ENCODE measurements at places on chromosomes 13 and 19.

DNA sequence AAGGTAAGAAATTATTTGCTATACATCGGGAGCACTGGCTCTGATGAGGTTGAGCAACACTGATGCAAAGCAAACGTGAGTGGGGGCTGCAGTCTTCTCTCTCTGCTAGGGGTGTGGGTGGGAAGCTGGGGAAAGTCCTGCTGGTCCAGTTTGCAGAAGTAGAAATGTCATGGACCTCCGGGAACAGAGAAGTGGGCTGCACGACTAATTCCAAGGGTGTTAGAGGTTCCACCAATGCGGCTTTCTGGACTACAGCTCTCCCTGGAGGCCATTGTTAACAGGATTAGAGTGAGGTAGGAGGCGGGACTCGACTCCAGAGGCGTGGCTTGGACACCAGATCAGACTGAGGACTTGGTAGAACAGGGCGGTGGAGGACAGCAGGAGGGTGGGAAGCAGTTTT, 5.7 kb upstream of the FBXO27 start:
- no peak for DNase-seq

- no peak for DNase-seq
Observed at GRCh38 chr13:67267136-67267535, 37.0 kb upstream of the PCDH9 start.

DNA sequence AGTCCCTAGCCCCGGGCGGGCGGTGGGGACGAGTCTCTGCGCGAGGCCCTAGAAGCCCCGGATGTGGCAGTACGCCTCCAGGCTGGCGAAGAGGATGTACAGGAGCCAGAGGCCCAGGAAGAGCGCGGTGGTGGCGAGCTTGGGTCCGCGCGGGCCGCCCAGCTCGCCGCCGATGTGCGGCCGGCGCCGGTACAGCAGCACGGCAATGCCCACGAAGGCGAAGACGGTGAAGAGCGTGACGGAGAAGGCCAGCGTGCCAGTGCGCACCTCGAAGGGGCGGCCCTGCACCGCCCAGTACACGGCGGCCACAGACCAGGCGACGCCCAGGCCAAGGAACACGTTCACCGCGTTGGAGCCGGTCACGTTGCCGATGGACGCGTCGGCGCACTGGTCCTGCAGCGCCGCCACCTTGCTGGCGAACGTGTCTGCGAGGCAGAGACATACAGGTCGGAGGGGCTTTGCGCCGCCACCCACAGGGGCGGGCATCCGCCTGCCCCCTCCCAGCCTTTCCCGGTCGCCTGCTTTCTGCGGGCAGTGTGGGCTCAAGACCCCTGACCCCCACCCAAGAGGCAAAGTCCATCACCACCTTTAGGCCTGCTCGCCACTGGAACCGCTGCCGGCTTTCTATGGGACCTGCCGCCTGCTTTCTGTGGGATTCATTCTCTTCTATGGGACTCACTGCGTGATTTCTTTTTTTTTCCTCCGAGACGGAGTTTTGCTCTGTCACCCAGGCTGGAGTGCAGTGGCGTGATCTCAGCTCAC, 10.9 kb upstream of the MEIS3 start:
- DNase-seq = peak; percentile 21

DNA sequence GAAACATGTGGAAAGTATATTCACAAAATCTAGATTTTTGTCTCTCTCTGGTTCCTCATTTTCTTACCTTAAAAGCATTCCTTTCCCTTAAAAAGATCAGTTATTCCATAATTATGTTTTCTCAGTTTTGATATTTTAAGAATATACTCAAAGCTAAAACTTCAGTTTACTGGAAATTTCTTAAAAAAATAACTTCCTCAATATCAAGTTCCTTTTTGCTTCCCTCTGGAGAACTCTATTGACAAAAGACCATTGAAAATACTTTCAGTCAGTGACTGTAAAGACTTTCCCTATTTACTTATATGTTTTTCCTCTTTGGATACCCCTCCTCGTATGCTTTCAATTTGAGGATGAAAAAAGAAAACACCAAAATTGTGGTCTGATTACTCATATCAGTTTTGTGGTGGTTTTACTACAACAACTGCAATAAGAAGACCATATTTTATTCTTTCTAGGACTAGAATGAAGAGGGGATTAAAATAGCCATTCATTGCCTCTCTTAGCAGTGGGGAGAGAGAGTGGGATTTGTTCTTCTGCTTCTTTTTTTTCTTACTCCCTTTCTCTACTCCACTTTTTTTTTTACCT, 113.2 kb downstream of the ESD start:
- peak; percentile 16 for DNase-seq

DNA sequence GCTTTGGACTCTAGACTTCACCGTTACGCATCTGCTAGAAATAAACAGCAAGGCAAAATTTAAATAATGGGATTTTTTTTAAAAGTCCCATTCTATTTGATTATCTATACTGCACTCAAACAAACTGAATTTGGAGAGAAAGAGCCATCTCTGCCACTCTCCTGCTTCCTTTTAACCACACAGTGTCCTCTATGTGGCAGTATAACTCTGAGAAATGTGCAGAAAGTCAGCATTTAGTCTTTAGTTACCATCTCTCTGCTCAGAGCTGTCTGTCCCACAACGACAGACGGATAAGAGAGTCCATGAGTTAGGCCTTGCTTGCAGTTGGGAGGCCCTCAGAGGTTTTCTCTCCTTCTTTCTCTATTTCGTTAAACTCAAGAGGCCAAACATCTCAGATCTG, 21.2 kb downstream of the CCNA1 start:
- DNase-seq = no peak

- DNase-seq = no peak
Observed at GRCh38 chr13:33032037-33032625, 15.9 kb downstream of the KL start.

DNA sequence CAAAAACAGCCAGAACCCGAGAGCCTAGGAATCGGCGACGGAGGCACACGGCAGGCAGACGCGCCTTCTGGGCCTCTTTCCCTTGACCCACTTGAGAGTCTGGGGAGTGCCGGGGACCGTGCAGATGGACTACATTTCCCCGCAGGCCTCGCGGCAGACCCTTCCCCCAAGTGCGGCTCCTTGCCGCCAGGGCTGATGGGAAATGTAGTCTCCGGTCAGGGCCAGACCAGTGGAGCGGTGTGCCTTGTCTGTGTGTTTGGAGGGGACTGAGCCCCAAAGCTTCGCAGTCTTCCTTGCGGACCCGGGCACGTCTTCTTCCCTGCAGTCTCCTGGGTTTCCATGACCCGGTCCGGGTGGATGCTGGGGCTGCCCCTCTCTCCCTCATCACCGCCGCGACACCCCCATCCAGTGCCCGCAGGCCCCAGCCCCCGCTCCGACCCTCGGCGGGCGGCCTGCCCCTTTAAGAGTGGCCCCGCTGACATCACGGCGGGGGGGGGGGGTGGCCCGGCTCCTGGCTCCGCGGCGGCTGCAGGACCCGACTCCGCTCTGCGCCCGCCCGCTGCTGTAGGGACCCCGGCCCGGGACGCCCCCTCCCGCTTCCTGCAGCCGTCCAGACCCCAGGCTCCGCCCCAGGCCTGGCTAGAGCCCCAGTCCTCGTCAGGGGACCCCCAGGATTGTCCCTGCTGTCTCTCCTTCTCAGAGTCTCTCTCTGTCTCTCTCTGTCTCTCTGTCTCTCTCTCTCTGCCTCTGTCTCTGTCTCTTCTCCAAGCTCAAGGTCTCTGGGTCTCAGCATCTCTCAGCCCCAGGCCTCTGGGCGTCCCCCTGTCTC, 758 bp upstream of the CACNG7 start:
- peak; percentile 24 for DNase-seq

DNA sequence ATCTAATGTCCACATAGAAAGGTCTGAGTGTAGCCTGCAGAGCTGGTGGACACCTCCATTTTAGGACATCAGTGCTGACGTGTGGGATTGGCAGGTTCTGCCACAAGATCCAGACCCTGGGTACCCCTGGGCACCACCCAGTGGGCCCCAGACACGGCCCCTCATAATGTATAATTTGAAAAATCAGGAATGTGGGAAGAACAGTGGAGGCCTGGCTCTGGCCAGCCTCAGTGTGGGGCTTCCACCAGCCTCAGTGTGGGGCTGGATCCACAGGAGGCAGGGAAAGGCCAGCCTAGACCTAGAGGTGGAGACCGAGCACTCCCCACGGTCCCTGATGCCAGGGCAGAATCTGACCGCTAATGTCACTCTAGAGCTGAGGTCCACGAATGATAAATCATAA, 150.7 kb upstream of the SOX1 start:
- no peak for DNase-seq

Data from CD14-positive monocyte (primary cell).